Fibroblast of mammary gland (primary cell): ENCODE measurements at places on chromosomes 3 and 15.

DNA sequence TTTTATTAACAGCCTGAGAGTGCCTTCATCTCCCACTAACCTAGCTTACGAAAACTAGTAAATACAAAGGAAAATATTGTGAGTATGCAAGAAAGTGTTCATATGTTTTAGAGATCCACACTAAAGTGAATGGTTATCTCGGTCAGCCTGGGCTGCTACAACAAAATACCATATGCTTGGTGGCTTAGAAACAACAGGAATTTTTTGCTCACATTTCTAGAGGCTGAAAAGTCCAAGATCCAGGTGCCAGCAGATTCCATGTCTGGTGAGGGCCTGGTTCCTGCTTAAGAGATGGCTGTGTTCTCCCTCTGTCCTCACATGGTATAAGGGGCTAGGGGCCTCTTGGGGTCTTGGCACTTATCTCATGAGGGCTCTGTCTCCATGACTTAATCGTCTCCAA, 20.5 kb upstream of the SLC30A4 start:
- no peak for DNase-seq

- peak; percentile 90 for DNase-seq
These were observed 27.9 kb downstream of the EHD4 start for GRCh38 chr15:41944313-41944940.

GRCh38 chr15:62403164-62403809, 238.2 kb upstream of the C2CD4B start:
- peak; percentile 86 for DNase-seq

- no peak for DNase-seq
These were observed 49.2 kb downstream of the MGLL start for GRCh38 chr3:127772827-127773751.

GRCh38 chr3:81502236-81502635, 259.2 kb downstream of the GBE1 start:
- no peak for DNase-seq

GRCh38 chr3:197458179-197458707, 97.5 kb downstream of the BDH1 start:
- peak; percentile 18 for DNase-seq

- DNase-seq = peak; percentile 38
These were observed 30.5 kb downstream of the SLC7A14 start for GRCh38 chr3:170555329-170555728.

DNA sequence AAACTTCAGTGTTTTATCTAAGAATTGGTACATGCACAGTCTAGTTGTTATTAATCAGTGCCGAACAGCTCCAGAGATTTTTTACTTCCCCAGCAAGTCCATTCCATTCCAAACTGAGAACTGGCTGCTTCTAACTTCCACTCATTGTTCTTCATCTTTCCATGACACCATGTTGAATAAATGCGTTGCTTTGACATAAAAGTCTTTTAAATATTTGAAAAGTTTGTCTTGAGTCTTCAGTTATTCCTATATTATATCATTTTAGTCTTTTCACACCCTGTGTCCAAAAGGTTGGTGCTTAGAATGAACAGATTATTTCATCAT, 65.4 kb downstream of the CMSS1 start:
- DNase-seq = no peak

DNA sequence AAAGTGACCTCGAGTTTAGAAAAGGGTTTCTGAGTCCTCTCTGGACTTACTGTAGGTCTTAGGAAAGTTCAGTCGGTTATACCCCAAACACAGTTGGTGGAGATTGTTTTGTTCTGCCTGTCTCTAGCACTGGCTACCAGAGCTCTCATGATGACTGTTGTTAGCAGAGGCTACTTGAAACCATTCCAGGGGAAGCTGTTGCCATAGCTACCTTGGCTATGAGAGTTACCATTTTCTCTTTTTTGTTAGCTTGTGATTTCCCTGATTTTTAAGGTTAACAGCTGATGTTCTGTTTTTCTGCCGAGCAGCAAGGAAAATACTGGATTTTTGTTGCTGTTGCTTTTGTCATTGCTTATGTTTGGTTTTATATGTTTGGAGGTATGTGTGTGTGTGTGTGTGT, 26.7 kb downstream of the ABHD2 start:
- DNase-seq = peak; percentile 63

DNA sequence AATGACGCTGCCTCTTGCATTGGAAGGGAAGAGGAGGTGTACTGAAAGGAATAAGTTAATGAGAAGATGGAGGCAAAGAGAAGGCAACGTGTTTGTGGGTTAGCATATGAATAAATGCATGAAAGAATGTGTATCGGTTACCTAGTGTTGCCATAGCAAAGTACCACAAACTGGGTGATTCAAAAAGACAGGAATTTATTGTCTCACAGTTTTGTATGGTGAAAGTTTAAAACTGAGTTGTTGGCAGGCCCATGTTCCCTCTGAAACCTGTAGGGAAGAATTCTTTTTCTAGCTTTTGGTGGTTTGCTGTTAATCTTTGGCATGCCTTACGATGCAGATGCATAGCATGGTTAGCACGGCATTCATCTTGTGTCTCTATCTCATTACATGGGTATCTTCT, 729.9 kb downstream of the MECOM start:
- DNase-seq = peak; percentile 10

DNA sequence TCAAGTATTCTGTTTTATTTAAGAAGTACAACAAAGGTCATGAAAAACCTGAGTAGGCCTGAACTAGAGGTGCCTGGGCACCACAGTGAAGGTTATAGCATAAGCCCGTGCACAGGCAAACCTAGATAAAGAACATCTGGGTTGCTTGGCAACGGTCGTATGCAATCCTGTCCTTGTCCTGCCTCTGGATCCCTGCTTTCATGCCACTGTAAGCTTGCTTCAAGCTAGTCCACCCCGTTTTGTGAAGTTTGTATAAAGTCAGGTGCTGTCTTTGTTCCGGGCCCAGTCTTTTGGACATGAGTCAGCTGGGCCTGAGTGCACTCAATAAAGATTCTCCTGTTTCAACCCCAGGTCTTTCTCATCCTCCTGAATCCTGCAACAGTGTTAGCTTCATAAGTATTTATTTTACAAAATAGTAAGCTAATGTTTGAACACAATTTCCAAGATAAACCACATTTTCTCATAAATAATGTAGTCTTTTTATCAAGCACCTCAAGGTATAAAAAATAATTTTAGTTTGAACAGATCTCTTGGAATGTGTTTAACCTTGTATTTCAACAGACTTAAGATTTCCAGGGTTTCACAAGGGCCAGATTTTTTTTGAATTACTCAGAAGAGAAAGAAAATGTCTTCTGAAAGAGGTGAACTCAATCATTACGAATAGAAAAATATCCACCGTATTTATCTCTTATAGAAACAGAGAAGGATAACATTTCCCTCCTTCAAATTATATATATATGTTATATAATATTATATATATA, 14.3 kb upstream of the SLC9C1 start:
- DNase-seq = peak; percentile 28

DNA sequence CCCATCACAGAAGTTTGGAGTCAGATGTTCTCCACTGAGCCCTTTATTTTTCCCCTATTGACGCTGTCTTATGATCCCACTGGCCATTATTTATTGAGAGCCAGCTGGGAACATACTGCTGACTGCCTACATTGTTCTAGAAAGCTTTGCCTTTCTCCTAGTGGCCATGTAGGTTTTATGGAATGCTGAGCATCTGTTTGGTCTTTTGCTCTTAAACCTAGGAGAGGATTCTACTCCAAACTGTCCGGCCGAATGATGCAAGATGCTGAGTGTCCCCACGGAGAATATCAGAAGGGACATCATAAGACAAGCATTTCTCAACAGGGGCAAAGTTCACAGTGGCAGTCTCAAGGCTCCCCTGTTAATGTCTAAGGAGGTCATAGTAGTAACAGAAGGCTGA, 171.4 kb downstream of the ARRDC4 start:
- peak; percentile 47 for DNase-seq

- DNase-seq = no peak
These were observed 43.2 kb downstream of the EPHB3 start for GRCh38 chr3:184604615-184605290.

DNA sequence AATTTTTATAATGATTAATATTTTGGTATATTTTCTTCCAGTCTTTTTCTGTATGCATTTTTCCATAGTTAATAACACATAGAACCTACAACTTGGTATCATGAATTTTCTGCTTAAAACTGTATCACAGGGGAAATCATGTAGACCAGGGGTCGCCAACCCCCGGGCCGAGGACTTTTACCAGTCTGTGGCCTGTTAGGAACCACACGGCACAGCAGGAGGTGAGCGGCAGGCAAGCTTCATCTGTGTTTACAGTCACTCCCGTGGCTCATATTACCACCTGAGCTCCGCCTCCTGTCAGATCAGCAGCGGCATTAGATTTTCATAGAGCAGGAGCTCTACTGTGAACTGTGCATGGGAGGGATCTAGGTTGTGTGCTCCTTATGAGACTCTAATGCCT, 54.7 kb downstream of the RPL22L1 start:
- no peak for DNase-seq

DNA sequence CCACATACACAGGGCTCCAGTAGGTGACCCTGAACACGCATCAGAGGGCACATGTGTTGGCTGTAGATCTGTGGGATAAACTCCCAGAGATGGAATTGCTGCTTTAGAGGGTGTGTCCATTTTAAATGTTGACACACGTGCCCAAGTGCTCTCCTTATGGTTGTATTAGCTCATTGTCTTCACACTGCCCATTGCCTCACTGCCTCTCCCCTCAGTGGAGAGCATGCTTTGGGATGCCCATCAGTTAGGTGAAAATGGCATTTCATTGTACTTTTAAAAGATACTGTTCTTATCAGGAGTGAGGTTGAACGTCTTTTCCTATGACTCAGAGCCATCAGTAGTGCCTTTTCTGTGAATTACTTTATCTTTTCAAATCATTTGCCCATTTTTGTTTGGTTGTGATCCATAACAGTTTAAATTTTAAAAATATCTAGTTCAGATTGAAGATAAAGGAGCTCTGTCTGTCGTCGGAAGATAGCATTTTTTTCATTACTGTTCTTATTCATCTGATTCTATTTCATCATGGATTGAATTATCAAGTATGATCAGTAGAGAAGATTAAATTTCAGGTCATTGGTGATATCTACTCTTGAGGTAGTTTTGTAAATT, 120.7 kb downstream of the CHDH start:
- DNase-seq = no peak

- DNase-seq = peak; percentile 59
These were observed 439.8 kb upstream of the IL12A start for GRCh38 chr3:159548675-159549335.

DNA sequence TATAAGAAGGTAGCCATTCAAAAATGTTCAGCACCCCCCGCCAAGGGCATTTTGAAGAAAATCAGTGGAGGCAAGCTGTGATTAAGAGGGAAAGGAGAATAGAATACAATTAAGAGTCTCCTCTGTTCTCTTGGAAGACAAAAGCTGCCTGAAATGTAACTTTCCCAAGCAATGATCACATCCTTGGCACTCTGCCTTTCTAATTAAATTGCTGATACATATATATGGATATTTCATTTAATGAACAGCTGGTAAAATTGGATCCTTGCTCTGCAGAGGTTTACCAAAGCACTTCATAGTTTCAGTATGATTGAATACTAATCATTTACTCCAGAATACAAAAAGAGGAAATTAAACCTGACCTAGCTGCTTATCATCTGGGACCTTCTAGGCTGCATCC, 10.4 kb downstream of the COL6A6 start:
- no peak for DNase-seq

GRCh38 chr3:27105904-27106303, 263.3 kb downstream of the NEK10 start:
- DNase-seq = no peak

DNA sequence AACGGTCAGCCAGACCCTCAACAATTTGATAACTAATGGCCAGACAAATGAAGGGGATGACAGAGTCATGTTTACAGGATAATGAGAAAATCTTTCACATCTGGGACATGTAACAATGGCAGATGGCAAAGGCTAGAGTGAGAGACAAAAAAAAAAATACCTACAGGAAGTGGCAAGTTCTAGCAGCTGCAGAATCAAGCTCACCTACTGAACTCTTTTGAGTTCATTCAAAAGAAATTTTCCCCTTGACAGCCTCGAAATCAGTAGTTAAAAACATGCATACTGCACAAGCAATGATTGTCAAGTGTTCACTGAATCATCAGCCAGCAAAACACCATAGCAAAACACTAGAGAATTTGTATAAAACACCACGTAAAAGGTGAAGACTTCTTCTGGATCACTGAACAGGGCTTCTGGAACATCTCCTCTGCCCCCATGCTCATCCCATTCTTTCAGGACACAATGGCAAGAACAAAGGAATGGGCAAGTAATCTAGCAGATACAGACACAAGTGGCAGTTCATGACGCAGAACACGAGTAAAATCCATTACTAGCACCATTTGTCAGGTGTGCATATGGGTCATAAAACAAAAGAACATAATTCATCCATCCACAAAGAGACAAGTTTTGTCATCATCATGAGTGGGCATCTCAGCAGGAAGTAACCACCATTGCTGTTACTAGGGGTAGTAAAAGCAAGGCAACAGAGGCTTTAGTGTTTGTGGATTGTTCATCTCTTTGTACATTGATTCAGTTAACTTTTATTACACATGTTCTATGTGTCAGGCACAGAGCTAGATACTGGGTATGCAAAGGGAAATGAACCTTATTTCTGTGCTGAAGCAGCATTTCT, 13.8 kb upstream of the KCNMB2 start:
- DNase-seq = no peak

GRCh38 chr3:149152420-149152819, 23.0 kb downstream of the HPS3 start:
- peak; percentile 62 for DNase-seq
